ENCODE measurements at places on chromosomes 12 and 14. TPM values are rescaled to one million over a fixed set of nuclear protein-coding genes. Genes with fewer than 3 reads are reported as not detected.

DNA sequence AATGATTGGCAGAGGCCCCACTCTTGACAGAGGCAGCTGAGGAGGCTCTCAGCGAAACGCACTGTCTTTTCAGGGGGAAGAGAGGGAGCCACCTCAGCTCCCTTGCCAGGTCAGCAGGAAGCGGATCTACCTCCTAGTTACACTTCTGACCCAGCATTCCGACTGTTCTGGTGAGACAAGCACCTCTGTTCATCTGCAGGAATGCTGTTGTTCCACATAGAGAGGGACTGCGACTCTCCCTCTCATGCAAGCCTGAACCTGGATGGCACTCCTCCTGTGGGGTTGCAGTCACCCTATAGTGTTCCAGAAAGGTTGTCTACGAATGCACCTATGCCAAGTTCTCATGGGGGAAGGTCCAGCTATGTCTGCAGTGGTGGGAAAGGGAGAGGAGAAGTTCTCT is 37.1 kb upstream of the AEBP2 start:
- no peak for DNase-seq

DNA sequence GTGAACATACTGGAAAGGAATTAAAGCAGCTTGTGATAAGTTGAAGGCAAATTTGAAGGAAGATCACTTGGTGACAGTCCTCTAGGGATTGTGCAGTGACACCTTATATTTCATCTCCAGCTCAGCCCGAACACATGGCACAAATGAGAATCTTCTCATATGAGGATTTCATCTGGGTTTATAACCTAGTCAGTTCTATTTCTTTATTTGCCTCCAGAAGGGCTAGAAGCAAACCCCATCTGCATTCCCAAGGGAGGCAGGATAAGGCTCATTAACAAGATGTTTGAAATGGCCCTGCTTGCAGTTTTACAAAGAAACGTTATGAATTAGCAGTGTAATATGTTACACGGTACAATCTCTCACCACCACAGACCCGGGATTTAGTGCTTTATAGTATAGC is 90.7 kb upstream of the KRR1 start:
- DNase-seq, result no peak

GRCh38 chr12:104515899-104516298 is 59.2 kb downstream of the CHST11 start:
- no peak for DNase-seq

Gene MGP
- not detected for polyA plus RNA-seq

Gene PROX2
- not detected for polyA plus RNA-seq

Gene COCH
- polyA plus RNA-seq, result not detected

Gene ZDHHC22
- polyA plus RNA-seq, result not detected

Gene RITA1
- polyA plus RNA-seq, result 21.0 TPM

Gene OVCH1
- not detected for polyA plus RNA-seq
